ENCODE measurements at places on chromosomes 13 and 19.

- no peak for DNase-seq
- H3K27me3 ChIP-seq, result no peaks in the 10 kb centered on the region
- H3K36me3 ChIP-seq, result no peaks in the 10 kb centered on the region
- no peak overlapping the region for H3K4me3 ChIP-seq
- no peak overlapping the region for H3K27ac ChIP-seq
- no peaks in the 10 kb centered on the region for H3K4me1 ChIP-seq
Observed at GRCh38 chr13:82800391-82800790, 1081.9 kb downstream of the SLITRK1 start.

DNA sequence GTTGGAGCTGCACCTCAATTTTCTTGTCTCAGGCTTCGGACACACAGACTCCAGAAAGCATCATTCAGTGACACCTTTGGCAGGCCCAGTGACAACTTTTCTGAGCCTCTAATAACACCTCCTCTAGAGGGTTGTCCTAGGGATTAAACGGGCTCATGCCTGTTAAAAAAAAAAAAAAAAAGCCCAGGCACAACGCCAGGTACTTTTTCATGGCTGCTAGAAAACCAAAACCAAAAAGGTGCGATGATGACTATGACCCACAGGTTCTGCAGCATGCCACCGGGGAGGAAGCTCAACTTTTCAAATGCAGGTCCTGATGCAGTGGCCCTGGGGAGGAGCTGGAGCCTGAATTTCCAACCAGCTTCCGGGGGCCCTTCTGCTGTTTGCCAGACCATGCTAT lies 184.2 kb downstream of the ABCC4 start:
- H3K4me1 ChIP-seq, result peaks cover 15% of the 10 kb centered on the region
- H3K4me3 ChIP-seq, result no peak overlapping the region
- no peak for DNase-seq
- H3K27me3 ChIP-seq, result no peaks in the 10 kb centered on the region

DNA sequence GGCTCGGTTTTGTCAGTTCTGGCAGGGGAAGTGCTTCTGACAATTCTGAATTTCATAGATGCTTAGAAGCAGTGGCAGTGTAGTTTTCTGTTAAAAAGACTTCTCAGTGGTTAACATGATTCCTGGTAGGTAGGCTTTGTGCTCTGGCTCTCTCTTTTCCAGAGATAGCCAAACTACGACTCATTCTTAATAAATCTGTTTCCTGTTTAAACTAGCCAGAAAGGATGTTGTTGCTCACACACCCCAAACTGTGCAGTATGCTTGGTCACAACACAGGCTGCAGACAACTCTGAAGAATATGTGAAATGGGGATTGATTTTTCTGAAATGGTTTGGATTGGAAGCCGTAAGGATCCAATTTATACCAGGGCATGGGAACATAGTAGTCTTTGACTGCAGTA lies 711.5 kb downstream of the PCDH17 start:
- no peaks in the 10 kb centered on the region for H3K36me3 ChIP-seq
- DNase-seq, result no peak
- no peaks in the 10 kb centered on the region for H3K27me3 ChIP-seq
- no peaks in the 10 kb centered on the region for H3K4me1 ChIP-seq
- no peak overlapping the region for H3K27ac ChIP-seq

DNA sequence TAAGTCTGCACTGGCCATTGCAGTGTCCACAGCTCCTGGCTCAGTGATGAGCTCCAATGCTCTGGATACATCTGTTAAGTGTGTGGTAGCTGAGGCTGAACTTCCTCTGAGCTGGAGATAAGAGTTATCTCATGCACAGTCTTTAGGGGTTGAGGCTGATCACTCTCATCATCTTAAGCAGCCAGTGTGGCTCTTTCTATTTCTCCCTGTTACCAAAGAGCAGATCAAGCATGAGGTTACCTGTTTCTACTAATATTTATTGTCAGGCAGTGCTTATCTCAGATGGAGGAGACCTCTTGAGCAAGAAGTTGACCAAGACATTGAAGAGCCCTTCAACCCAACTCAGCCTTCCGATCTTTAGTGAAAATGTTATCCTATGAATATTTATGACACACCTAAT lies 6.6 kb upstream of the OR10H2 start:
- H3K4me1 ChIP-seq, result peaks cover 3% of the 10 kb centered on the region
- H3K4me3 ChIP-seq, result no peak overlapping the region
- no peak for DNase-seq
- H3K36me3 ChIP-seq, result no peaks in the 10 kb centered on the region
- no peak overlapping the region for H3K27ac ChIP-seq

- no peaks in the 10 kb centered on the region for H3K4me1 ChIP-seq
- no peaks in the 10 kb centered on the region for H3K36me3 ChIP-seq
- no peaks in the 10 kb centered on the region for H3K27me3 ChIP-seq
- DNase-seq, result no peak
- H3K27ac ChIP-seq, result no peak overlapping the region
Observed at GRCh38 chr13:98405107-98405571, 171.8 kb downstream of the STK24 start.

GRCh38 chr13:65889368-65889767 lies 1340.8 kb downstream of the PCDH9 start:
- no peaks in the 10 kb centered on the region for H3K27me3 ChIP-seq
- H3K4me3 ChIP-seq, result no peak overlapping the region
- no peaks in the 10 kb centered on the region for H3K36me3 ChIP-seq
- H3K4me1 ChIP-seq, result no peaks in the 10 kb centered on the region
- H3K27ac ChIP-seq, result no peak overlapping the region

- H3K36me3 ChIP-seq, result no peaks in the 10 kb centered on the region
- DNase-seq, result no peak
- H3K4me3 ChIP-seq, result no peak overlapping the region
- no peak overlapping the region for H3K27ac ChIP-seq
- no peaks in the 10 kb centered on the region for H3K4me1 ChIP-seq
Observed at GRCh38 chr13:74570046-74570445, 435.8 kb upstream of the KLF12 start.

- peaks cover 7% of the 10 kb centered on the region for H3K4me1 ChIP-seq
- DNase-seq, result no peak
- no peak overlapping the region for H3K4me3 ChIP-seq
Observed at GRCh38 chr13:106493533-106494220, 41.8 kb downstream of the EFNB2 start.

DNA sequence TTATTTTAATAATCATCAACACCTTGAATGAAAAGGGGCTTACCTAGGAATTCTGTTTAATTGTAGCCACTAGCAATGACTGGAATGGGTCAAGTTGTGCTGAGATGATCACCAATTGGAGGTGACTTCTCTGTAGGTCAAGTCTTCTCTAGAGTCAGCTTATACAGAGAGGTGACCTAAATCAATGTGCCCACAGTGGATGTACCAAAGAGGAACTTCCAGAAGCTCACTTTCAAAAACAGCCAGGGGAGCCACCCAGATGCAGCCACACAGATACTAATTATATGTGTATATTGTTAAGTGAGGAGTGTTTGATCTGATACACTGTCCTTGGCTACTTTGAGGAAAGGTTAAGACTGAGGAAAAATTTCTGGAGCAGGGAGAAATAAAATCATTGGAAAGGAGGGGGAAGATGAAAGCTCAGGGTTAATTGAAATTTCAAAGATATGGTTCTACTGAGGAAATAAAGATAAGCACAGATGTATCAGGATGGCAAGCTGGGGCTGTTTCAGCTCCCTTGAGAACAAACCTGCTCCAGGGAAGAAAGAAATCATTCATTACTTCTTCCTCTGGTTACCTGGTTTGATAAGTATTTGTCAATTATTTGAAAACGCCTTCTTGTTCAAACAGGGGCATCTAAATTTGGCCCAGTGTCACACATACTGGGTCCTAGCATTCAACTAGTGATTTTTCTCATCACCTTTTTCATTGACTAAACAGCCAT lies 5.1 kb downstream of the GPR183 start:
- no peak for DNase-seq
- peaks cover 6% of the 10 kb centered on the region for H3K36me3 ChIP-seq
- H3K4me1 ChIP-seq, result no peaks in the 10 kb centered on the region

DNA sequence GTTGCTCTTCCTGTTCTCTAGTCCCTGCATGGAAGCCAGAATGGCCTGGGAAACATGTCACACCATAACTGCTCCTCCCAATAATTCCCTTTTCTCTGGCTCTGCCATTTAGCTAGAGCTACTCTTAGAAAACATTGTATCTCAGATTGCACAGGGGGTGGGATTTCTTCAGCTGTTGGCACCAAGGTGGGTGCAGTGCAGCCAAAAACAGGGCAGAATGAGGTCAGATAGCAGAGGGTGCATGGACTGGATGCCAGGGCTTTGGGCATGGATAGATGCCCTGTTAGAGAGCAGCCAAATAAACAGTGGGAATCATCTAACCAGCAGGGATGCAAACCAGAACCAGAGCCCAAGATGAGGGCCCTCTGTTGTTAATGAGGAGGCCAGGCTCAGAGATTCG lies 4.9 kb upstream of the AMER2 start:
- H3K4me1 ChIP-seq, result peaks cover 3% of the 10 kb centered on the region
- peaks cover 51% of the 10 kb centered on the region for H3K27me3 ChIP-seq
- no peaks in the 10 kb centered on the region for H3K36me3 ChIP-seq
- no peak overlapping the region for H3K27ac ChIP-seq
- DNase-seq, result no peak

DNA sequence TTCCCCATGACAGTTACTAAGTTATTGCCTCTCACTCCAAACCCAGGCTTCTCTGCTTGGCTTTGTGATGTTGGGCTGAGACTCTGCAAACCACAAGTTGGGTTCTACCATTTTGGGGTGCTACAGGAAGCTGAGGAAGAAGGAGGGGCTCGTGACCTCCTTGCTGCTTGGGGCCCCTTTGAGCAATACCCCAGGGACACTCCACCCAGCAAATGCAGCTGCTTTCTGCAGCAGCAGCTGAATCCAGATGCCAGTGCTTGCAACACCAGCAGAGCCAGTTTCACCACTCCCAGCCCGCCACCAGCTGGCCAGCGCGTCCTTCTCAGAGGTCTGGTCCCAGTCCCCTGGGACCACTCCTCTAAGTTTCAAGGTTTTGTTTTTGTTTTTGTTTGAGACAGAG lies 22.0 kb upstream of the UBAC2 start:
- no peaks in the 10 kb centered on the region for H3K27me3 ChIP-seq
- peaks cover 23% of the 10 kb centered on the region for H3K4me1 ChIP-seq
- H3K27ac ChIP-seq, result no peak overlapping the region
- no peaks in the 10 kb centered on the region for H3K36me3 ChIP-seq
- no peak overlapping the region for H3K4me3 ChIP-seq

- no peaks in the 10 kb centered on the region for H3K36me3 ChIP-seq
- peaks cover 23% of the 10 kb centered on the region for H3K4me1 ChIP-seq
- H3K4me3 ChIP-seq, result peak within 1 kb of the TSS; percentile 54
Observed at GRCh38 chr13:93226623-93227279, at the start of gene GPC6. GPC6 (plus strand) TSS chr13:93226807.

DNA sequence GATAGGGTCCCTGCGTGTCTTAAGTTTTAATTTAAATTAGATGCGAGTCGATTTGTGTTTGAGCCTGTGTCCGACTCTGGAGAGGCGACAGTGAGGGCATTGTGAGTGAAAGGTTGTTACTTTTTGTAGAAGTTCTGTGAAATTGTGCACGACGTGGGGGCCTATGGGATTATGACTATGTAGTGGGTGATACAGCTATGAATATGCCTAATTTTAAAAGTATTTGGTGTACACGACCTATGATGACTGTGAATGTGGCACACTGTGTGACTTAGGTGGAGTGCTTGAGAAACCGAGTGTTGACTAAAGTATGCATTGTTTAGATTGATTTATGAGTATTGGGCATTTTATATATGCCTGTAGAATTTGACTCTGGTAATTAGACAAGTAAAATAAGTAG lies 646 bp downstream of the ZNF567 start:
- H3K27ac ChIP-seq, result peak overlapping the region; percentile 82
- peak overlapping the region; percentile 85 for H3K4me3 ChIP-seq
- H3K4me1 ChIP-seq, result peaks cover 20% of the 10 kb centered on the region
- DNase-seq, result no peak
- H3K36me3 ChIP-seq, result peaks cover 37% of the 10 kb centered on the region
- H3K27me3 ChIP-seq, result no peaks in the 10 kb centered on the region

DNA sequence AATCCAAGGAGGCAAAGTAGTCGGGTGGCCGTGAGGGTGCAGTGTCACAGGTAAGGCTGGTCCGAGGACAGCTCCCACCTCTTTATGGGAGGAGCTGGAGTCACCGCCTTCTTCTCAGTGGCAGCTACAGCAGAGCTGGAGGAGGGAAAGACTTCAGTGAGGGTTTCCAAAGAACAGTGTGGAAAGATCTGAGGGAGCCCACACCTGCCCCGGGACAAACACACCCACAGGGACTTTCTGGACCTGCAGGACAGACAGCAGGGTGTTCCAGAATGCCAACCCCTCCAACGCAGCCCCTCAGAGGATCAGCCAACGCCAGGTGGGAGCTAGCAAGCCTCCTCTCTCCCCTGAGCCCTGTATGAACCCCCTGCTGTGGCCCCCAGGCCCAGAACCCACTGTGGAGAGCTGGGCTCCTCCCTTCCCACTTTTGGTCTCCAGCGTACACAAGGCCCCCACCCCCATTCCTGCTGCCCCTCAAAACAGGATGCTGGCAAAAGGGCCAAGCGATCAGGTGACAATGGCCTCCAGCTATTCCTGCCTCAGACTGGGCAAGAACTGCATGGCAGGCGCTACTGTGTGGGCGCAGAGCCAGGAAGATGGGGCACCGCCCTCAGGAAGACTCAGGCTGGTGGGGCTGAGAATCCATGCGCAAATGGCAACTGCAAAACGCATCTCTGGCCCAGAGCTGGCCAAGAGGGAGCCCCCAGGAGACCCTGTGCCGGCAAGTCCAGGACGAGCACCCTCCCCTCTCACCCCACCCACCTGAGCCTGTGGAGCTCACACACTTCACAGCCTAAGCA lies 3.5 kb upstream of the CD320 start:
- no peaks in the 10 kb centered on the region for H3K27me3 ChIP-seq
- H3K27ac ChIP-seq, result no peak overlapping the region
- no peak overlapping the region for H3K4me3 ChIP-seq
- peaks cover 40% of the 10 kb centered on the region for H3K4me1 ChIP-seq
- H3K36me3 ChIP-seq, result peaks cover 71% of the 10 kb centered on the region

DNA sequence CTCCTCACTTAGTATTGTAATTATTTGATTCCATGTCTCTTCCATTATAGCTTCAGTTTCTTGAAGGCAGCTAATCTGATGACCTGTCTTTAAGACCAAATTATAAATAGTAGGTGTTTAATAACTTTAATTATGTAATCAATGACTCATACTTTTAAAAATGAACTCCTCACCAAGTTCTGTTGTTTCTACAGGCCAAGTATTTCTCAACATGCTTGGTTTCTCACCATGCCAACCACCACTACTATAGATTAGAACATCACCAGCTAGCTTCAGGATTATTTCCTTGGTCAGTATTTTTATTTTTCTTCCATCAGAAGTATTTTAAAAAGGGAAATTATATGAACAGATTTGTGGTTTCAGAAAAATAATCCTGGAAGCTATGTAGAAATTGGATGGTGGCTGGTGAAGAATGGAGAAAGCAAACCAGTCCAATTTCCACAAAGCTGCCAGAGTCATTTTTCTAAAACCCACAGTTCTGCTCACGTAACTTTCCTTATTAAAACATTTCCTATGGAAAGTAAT lies 237.7 kb upstream of the DACH1 start:
- no peaks in the 10 kb centered on the region for H3K36me3 ChIP-seq
- H3K27me3 ChIP-seq, result no peaks in the 10 kb centered on the region
- no peaks in the 10 kb centered on the region for H3K4me1 ChIP-seq
- DNase-seq, result no peak

Data from suprapubic skin (tissue), 4 donors.